ENCODE measurements at places on chromosomes 6 and 20. TPM values are rescaled to one million over a fixed set of nuclear protein-coding genes. Genes with fewer than 3 reads are reported as not detected.

Gene ME1
- total RNA-seq = 34.9 TPM

Gene SLC52A3
- 0.38 TPM for total RNA-seq

Gene BRPF3
- 8.3 TPM for total RNA-seq

Gene FRS3
- total RNA-seq = 2.3 TPM

Gene FAM210B
- total RNA-seq = 10.4 TPM

Gene ZSCAN23
- total RNA-seq = not detected

Gene PDE10A
- total RNA-seq = 22.6 TPM

Measured in A549 treated with AZD2906 at 1 μM for 4 hours (cell line).